ENCODE measurements at places on chromosomes 11 and 22. TPM values are rescaled to one million over a fixed set of nuclear protein-coding genes. Genes with fewer than 3 reads are reported as not detected.
A peak's percentile ranks its signal among the peaks of the same experiment; 100 is the strongest.

CRACR2B gene
- 14.0 TPM for total RNA-seq

BRSK2 gene
- total RNA-seq, result not detected

DNA sequence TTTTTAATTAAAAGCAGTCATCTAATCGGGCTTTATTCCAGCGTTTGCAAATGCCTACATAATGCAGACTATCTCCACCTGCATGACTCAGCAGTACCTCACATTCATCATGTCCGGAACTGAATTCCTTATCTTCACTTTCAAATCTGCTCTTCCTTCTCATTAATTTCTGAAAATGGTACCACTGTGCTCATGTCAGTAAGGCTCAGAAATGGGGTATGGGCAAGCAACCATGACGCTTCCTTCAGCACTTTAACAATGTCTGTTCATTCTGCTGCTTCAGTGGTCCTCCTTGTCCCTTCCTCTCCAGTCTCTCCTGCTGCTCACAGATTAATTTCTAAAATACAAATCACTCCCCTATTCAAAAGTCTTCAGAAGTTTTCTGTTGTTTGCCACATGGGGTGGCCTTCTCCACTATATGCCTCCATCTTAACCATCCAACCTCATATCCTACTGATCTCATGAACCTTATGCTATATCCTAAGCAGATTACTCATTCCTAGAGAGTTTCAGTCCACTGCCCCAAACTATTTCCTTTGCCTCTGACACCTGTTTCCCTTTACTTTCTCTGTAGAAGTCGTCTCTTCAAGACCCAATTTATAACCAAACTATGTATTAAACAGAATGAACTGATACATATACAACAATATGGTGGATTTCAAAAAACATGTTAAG, 7.0 kb downstream of the GTF2H1 start:
- no peak for DNase-seq

MEI1 gene
- total RNA-seq, result 5.0 TPM

DNA sequence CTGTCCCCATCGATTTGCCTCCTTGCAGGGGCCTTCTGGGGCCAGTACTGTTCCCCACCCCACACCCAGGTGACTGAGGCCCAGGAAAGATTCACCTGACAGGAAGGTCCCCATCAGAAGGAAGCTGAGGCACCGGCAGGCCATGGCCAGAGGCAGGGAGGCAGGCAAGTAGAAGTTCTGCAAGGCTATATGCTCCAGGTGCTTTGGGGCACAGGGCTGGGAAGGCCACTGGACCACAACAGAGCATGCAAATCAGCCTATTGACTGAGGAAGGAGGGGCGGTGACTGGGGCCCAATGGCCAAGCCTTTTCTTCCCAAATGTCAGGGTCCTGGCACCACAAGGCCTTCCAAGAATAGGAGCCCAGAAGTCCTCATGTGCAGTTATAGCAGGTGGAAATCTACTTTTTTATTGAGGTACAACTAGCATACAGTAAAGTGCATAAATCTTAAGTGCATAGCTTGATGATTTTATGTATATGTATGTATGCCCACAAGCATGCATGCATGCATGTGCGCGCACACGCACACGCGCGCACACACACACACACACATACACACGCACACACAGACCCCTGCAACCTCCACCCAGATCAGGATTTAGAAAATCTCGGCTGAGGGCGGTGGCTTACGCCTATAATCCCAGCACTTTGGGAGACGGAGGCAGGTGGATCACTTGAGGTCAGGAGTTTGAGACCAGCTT, at the start of gene VPREB3:
VPREB3 (minus strand) TSS at position 206 of the 700 bp plus-strand sequence; CDS start at position 144, 62 bp downstream.
- no peak for DNase-seq

DNA sequence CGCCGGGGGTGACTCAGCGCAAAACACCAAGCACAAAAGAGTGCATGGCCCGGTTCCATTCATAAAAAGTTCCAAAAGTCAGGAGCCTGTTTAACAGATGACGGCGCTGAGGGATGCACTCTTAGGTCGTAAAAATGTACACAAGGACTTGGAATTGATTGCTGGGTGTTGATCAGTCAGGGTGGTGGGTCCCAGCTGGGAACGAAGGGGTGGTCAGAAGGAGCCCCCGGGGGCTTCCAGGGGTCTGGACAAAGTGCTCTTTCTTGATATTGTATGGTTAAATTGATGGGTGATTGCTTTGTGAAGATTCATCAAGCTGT, 20.7 kb downstream of the IFITM10 start:
- DNase-seq, result no peak

GRCh38 chr11:1054143-1055108, 17.9 kb upstream of the MUC6 start:
- DNase-seq, result peak; percentile 54

PLAAT4 gene
- 14.1 TPM for total RNA-seq

RANGAP1 gene
- total RNA-seq, result 112 TPM
